GM23338 (cell line): ENCODE measurements at places on chromosomes 4 and X.
A peak's percentile ranks its signal among the peaks of the same experiment; 100 is the strongest.

GRCh38 chrX:11367609-11368430 is 74.6 kb downstream of the AMELX start:
- DNase-seq = no peak

GRCh38 chr4:105140684-105141490 is 5.8 kb upstream of the TET2 start:
- DNase-seq = peak; percentile 68

DNA sequence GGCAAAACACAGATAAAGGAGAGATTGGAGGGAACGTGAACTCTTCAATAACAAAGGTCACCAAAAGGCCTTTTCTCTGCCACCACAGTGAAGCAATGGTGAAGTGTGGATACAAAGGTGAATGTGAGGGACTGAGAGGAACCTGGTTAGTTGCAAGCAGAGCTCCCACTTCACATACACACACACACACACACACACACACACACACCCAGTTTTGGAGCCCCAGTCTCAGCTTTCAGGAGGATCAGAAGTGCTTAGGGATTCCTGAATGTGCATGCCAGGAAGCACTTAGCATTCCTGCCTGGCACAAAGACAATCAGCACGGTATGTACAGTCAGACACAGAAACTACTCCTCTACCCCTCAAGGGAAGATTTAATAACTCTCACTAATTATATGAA is 71.5 kb downstream of the ARHGEF9 start:
- peak; percentile 2 for DNase-seq

- DNase-seq = no peak
These were observed 42.7 kb downstream of the METAP1 start for GRCh38 chr4:99038213-99038612.

DNA sequence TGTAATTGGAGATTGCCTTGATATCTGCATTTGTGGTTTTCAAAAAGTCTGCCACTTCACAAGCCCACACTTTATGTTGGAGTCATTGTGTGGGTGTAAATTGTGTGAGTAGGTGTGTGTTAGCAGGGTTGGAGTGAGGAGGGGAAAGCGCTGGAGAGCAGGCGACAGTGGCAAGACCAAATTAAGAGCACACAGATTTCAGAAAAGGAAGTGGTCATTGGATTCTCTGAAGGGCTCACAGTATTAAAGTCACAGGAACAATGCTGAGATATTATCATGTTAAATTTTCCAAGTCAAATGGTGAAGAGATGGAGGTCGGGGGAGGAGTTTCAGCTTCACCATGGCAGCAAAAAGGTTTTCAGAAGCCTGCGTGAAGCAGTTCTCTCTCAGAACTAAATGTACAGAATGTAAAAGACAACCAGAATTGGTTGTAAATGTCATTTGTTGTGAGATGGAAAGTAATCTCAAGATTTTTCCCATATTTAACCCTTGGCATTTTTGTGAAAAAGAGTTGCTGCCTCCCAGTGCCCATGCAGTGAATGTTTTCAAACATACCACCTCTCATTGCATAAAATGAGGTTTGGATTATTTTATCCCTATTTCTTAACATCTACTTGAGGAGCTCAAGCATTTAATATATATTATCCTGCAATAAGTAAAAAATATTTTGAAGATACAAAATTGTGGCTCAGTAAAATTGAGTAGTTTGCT is 265.9 kb downstream of the ZNF674 start:
- DNase-seq = peak; percentile 32

- no peak for DNase-seq
These were observed 90.2 kb upstream of the DCLK2 start for GRCh38 chr4:149988087-149988410.

GRCh38 chrX:93874554-93874953 is 200.5 kb downstream of the FAM133A start:
- DNase-seq = peak; percentile 76

DNA sequence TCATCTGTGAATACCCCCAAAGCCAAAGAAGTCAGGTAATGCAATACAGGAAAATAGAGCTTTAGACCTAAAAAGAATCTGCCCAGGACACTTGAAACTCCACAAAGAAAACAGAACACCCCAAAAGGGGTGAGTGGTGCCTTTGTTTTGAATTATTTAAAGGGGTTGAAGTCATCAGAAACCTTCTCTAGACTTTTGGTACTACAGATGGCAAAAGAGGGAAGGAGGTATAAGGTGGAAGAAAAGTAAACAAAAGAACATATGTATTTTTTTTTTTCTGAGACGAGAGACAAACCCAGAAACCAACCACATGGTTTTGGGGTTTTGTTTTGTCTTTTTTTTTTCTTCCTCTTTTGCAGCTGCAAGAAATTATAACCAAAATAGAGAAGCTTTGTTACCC is 1477.8 kb downstream of the C4orf33 start:
- DNase-seq = no peak

DNA sequence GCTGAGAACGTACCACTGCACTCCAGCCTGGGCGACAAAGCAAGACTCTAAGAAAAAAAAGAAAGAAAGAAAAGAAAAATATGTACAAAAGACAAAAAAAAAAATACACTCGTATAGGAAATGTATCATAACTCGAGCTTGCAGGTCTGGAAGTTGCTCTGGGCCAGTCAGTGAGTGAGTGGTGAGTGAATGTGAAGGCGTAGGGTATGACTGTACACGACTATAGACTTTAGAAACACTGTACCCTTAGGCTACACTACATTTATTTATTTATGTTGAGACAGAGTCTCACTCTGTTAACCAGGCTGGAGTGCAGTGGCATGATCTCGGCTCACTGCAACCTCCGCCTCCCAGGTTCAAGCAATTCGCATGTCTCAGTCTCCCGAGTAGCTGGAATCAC is 29.4 kb downstream of the EVC2 start:
- no peak for DNase-seq

DNA sequence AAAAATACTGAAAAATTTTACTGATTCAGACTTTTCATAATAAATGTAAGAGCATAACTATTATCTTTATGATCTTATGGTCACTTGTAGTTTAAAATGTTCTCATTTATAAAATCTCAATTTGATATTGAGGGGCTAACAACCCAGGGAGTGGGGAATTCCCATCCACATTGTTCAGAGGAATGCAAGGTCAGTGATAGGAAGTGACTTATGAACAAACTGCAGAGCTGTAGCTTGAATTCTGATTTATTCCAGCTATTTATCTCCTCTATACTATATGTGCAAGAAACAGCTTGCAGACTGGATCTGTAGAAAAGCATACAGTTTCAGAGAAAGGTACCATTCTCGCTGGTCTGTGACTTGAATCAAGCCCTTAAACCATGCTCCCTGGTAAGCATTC is 61.6 kb downstream of the SEC24D start:
- DNase-seq = no peak

DNA sequence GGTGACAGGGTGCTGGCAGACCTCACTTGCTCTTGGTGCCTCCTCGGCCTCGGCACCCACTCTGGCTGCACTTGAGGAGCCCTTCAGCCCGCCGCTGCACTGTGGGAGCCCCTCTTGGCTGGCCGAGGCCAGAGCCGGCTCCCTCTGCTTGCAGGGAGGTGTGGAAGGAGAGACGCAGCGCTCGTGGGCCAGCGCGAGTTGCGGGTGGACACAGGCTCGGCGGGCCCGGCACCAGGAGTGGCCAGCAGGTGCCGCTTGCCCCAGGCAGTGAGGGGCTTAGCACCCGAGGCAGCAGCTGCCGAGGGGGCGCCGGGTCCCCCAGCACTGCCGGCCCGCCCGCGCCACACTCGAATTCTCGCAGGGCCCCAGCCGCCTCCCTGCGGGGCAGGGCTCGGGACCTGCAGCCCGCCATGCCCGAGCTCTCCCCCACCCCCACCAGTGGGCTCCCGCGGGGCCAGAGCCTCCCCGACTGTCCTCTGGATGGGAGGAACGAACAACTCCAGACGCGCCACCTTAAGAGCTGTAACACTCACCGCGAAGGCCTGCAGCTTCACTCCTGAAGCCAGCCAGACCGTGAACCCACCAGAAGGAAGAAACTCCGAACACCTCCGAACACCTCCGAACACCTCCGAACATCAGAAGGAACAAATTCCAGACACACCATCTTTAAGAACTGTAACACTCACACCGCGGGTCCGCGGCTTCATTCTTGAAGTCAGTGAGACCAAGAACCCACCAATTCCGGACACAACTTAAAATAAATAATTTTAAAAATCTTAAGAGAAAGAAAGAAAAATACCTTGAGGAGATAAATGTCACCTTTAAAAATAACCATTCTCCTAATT is 311.1 kb upstream of the SLC7A11 start:
- DNase-seq = no peak

DNA sequence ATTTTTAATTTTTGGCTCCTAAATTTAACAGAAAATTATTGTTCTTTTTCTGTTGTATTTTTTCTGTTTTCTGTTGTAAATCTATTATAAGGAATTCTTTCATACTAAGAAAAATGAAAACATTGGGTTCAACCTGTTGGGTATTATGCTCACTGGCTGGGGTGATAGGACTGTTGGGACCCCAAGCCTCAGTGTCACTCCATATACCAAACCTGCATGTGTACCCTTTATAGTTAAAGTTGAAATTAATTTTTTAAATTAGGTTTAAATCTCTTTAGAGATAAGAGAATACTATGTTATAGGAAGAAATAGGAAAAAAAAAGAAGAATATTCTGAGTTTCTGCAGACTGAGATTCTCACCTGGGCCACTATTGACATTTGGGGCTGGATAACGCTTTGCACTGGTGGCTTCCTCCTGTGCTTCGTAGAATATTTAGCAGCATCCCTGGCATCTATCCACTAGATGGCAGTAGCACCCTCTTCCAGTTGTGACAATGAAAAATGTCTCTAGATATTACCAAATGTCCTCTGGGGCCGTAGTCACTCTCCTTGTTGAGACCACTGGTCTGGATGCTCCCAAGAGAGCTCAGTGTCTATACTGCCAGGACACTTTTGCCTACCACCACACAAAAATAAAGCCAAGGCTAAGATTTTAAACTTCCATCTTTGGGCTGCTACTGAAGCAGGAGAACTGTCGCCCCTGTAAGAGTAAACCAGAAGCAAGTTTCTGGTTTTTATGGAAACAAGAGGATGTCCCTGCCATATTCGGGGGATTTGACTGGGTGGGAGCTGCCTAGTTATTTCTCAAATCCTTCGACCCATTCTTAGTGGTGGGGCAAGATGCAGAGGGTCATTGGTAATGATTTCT is 22.4 kb upstream of the CLTRN start:
- peak; percentile 71 for DNase-seq

GRCh38 chr4:122701061-122701460 is 31.4 kb upstream of the BBS12 start:
- no peak for DNase-seq

- DNase-seq = no peak
These were observed 148.4 kb upstream of the PLAC1 start for GRCh38 chrX:134806707-134807038.

- peak; percentile 22 for DNase-seq
These were observed 28.3 kb downstream of the AGTR2 start for GRCh38 chrX:116198810-116199209.

DNA sequence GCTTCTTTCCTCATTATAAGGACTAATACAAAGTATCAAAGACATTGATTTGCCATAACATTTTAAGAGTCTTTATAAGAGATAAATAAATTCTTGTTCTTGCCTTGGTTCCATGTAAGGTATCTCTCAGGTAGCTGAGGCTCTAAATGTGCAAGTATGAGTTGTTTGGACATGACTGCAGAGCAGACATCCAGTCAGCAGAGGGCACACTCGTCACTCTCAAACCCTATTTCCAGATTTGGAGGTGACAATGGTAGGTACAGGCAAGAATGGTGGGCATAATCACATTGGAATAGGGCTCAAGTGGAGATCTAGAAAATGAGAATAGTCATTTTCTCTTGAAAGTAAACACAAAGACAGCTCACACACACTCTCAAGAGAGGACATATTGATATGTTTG is 133.3 kb upstream of the ZIC3 start:
- peak; percentile 65 for DNase-seq

DNA sequence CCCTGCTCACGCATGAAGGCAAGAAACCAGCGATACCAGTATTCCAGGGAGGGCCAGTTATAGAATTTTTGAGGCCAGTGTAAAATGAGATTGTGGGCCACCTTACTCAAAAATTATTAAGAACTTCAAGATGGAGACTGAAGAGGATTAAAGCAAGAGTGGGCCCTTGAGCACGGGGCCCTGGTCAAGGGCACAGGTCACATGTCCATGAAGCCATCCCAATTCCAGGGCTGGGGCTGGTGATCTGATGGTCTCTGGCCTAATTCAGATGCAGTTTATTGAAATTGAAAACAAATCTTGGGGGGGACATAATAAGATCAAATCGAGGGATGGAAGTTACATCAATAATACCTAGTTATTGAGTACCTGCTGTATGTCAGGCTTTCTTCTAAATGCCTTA is 58.3 kb downstream of the SMIM20 start:
- no peak for DNase-seq

GRCh38 chrX:141701072-141701471 is 2.5 kb upstream of the SPANXD start:
- peak; percentile 0 for DNase-seq

- peak; percentile 86 for DNase-seq
These were observed at the start of gene GPC4 for GRCh38 chrX:133415276-133416105. GPC4 (minus strand) TSS chrX:133415489; CDS start chrX:133414965, 524 bp downstream.

- peak; percentile 88 for DNase-seq
These were observed 324.4 kb downstream of the FAT4 start for GRCh38 chr4:125639182-125639621.

GRCh38 chr4:183398298-183399125 is 45.9 kb upstream of the CDKN2AIP start:
- peak; percentile 88 for DNase-seq
